ENCODE measurements at places on chromosomes 6 and 20.
A peak's percentile ranks its signal among the peaks of the same experiment; 100 is the strongest.

GRCh38 chr6:53862662-53863462, 68.1 kb downstream of the LRRC1 start:
- no peak for DNase-seq

DNA sequence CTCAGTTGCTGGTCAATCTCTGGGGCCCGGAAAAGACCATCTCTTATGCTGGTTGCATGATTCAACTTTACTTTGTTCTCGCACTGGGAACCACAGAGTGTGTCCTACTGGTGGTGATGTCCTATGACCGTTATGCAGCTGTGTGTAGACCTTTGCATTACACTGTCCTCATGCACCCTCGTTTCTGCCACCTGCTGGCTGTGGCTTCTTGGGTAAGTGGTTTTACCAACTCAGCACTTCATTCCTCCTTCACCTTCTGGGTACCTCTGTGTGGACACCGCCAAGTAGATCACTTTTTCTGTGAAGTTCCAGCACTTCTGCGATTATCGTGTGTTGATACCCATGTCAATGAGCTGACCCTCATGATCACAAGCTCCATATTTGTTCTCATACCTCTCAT, 4.3 kb downstream of the OR2J3 start:
- no peak for DNase-seq

DNA sequence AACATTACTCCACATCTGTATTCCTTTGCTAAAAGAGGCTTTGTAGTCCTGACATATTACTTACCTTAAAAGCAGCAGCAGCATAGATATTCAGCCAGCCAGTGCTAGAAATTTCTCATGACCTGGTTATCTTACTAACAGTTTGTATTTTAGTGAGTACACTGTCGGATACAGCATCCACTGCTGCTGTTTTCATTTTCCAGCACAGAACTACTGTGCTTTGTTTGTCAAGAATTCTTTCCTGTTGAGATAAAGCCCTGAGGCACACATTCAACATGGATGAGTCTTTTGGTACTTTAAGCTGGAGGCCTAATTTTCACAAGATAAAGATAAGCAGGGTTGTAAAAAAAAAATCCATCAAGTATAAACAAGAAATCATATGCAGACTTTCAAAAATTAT, 311.2 kb upstream of the OPRM1 start:
- DNase-seq, result no peak

- DNase-seq, result no peak
Observed at GRCh38 chr6:5904532-5904931, 102.2 kb downstream of the NRN1 start.

- DNase-seq, result no peak
Observed at GRCh38 chr6:75351570-75351969, 67.0 kb upstream of the TMEM30A start.

DNA sequence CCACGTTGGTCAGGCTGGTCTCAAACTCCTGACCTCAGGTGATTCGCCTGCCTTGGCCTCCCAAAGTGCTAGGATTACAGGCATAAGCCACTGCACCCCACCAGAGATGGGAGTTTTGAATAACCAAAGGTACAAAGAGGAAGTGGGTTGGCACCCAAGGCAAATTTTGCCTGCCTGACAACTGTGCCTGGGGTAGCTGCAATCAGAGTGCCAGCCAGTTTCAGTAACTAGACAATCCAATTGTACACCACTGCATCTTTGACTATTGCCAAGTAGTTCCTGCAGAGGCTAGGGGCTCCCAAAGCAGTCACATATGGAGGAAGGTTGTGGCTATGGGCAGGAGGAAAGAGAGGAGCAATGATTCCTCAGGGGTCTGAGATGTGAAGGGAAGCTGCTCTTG, 16.6 kb downstream of the ZC3H12D start:
- DNase-seq, result no peak

DNA sequence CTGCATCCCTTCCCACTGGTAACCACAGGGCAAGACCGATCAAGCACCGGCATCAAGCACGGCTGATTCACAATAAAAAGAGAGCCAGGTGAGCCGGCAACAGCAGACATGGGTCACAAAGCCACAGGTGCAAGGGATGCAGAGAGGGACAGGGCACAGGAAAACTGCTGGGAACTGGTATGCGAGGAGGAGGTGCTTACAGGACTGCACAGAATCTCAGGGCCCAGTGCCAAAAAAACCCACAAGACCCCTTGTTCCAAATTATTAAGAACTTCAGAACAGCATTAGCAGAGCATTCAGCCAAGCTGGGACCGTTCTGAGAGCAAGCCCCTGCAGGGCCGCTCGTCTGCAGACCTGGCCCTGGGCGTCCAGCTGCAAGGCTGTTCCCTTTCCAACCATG, 35.4 kb downstream of the BFSP1 start:
- DNase-seq, result no peak

DNA sequence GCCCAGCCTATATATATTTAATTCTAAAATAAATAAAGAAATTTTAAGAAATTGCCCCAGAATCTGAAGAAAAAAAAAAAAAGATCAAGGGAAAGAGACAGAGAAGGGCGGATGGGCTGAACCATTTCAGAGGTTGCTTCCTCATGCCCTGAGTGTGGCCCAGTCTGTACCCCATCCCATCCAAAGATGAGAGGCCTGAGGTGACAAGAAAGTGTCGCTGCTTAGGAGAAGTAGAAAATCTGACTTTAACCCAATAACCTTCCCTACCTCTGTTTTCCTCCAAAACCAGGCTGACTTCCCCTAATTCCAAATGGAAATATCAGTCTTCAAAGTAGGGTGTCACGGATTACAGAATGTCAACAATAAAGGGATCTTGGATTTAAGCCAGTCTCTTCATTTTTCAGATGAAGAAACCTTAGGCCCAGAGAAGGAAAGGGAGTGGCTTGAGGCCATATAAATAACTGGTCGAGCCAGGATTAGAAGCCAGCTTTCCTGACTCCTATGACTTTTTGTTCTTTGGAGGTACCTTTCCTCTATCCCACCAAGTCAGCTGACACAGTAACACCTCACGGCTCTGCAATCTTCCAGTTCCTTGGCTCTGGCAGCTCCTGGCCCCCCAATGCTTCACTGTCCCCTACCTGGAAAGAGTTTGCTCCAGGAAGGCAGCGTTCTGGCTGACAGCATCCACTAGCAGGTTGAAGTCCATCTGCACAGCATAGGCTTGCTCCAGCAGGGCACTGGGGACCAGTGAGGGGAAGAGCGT, 10.1 kb downstream of the GSS start:
- DNase-seq, result no peak

GRCh38 chr6:143747347-143747842, 69.6 kb downstream of the PHACTR2 start:
- no peak for DNase-seq

GRCh38 chr6:116196841-116197240, 57.0 kb downstream of the TSPYL4 start:
- DNase-seq, result no peak

DNA sequence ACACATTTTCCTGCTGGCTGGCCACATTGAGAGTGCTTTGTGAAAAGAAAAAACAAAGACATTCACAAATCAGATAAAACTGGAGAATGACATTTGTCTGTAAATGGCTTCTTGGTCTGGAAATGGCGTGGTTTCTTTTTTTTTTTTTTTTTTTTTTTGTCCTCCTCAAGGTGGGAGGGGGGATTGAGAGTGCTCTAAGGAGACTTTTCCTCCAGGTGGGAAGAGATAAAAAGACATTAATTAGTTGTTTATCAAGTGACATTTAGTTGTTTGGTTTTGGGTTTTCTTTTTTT, 40.4 kb downstream of the GNAS start:
- no peak for DNase-seq

DNA sequence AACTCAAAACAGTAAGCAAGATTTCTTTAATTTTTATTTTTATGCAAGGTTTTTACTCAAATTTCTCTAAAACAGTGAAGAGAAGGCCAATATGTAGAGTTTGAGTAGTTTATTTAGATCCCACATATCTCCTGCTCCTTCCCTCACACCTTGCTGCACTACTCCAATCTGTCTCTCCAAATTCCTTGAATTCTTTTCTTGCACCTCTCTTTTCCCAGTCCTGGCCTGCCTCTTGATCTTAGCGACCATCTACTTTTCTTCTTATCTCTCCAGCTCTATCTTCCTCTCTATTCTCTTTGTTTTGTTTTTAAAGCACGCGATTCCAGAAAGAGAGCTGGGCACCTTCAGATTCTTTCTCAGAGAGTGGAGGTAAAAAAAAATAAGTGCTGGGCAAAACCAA, 86.7 kb upstream of the KCNQ5 start:
- no peak for DNase-seq

DNA sequence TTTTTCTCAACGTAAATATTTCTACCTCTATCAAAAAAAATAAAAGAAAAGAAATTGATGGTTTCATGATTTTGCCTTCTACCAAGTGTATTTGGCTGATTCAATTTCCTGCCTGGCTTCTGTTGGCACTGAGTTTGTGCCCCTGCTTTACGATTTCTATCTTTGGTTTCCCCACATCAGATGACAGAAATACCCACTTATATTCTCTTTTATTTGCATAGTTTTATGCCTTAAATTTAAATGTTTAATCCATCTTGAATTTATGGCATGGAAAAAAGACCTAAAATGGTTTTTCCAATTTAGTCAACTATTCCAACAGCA, 34.3 kb downstream of the RNF24 start:
- no peak for DNase-seq

- DNase-seq, result no peak
Observed at GRCh38 chr6:163459536-163459935, 45.0 kb downstream of the QKI start.

DNA sequence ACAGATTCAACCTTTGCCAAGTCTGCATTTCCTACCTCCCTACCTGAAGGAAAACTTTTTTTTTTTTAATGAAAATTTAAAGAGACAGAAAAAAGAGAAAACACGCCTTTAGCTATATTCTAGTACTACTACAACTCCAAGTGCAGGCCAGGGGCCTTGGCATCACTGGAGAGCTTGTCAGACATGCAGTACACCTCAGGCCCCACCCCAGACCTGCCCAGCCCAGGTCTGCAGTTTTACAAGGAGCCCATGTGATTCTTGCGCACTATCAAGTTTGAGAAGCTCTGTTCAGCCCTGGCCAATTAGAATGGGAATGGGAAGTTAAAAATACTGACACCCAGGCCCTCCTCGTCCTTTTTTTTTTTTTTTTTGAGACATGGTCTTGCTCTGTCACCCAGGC, 85.0 kb downstream of the NFATC2 start:
- DNase-seq, result no peak

DNA sequence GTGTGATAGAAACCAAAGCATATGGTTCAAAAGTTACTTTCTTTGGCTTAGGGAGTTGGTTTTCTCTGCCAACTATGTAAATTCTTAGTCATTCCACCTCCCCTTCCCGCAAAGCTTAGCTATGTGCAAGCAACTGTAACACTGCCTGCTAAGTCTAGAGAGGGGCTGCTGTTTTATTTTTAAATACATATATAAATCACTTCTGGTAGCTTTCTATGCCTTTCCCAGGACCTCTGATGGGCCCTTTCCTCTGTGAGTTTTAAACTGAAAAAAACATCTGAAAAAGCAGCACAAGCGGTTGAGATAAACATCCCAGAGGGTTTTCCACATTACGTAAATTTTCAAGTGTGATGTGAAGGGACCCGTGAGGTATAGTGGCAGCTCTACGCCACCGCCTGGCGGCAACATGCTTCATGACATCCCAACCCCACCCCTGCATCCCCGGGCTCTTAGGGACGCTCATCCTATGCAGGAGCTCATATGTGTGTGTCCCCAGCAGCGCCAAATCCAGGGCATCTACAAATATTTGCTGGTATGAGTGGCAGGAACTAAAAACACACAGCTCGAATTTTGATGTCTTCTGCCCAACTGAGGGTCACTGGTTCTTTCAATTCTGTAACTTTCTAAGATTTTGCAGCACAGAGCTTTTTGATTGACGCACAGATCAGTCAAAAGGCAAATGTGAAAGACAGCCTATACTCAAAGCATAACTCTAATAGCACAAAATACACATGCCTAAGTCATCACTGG, 12.7 kb downstream of the SAYSD1 start:
- peak; percentile 41 for DNase-seq

- DNase-seq, result peak; percentile 33
Observed at GRCh38 chr6:144395014-144395413, 109.9 kb downstream of the UTRN start.

DNA sequence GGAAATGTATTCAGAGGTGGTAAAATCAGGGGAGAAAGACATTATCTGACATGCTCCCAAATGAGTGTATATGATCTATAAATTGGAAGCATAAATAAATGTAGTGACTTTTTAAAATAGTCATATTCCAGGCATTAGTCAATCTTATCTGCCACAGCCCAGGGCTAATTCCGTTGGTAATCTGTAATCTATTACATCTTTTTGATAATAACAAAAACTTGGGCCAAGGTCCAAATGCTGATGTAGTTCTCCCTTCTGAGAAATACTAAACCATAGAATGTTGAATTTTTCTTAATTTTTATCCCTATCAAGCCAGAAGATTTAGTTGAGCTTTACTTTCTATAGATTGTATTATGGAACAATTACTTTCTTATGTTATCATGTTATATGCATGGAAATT, 1279.8 kb downstream of the EPHA7 start:
- DNase-seq, result no peak

GRCh38 chr6:118656847-118657451, 5.6 kb upstream of the CEP85L start:
- no peak for DNase-seq

GRCh38 chr20:50491168-50491567, 19.0 kb upstream of the PTPN1 start:
- no peak for DNase-seq

DNA sequence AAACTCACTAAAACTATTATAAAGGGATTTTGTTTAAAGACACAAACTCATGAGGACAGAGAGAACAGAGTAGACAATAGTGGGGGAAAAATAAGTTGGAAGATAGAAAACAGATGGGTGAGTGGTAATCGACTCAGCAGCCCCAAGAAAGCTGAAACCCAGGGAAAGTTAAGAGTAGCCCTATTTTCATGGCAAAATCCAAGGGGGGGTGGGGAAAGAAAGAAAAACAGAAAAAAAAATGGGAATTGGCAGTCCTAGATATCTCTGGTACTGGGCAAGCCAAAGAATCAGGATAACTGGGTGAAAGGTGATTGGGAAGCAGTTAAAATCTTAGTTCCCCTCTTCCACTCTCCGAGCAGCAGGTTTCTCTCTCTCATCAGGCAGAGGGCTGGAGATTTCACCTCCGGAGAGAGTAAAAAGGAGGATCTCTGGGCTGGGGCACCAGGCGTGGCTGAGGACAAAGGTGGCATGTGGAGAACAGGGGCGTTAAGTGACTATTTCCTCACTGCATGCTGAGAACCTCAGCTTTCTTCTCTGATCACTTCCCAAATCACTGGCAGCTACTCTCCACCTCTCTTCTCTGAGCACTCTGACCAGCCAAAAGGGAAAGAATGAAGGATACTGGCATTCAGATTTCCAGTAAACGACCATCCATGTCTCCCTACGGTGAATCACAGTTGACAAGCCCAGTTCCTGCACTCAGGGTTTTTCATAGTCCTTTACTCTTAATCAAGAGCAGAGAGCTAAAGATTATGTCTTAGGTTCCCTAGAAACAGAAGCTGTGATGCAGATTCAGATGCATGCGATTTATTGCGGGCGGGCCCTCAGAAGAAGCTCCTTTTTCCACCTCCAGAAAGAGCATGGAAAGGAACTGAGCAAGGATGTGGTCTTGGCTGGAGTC, 7.3 kb upstream of the RNF24 start:
- no peak for DNase-seq

- no peak for DNase-seq
Observed at GRCh38 chr6:80348263-80348662, 241.8 kb downstream of the BCKDHB start.

- no peak for DNase-seq
Observed at GRCh38 chr20:53795170-53795569, 201.5 kb upstream of the ZNF217 start.
